ENCODE measurements at places on chromosomes 4 and X. TPM values are rescaled to one million over a fixed set of nuclear protein-coding genes. Genes with fewer than 3 reads are reported as not detected.

DNA sequence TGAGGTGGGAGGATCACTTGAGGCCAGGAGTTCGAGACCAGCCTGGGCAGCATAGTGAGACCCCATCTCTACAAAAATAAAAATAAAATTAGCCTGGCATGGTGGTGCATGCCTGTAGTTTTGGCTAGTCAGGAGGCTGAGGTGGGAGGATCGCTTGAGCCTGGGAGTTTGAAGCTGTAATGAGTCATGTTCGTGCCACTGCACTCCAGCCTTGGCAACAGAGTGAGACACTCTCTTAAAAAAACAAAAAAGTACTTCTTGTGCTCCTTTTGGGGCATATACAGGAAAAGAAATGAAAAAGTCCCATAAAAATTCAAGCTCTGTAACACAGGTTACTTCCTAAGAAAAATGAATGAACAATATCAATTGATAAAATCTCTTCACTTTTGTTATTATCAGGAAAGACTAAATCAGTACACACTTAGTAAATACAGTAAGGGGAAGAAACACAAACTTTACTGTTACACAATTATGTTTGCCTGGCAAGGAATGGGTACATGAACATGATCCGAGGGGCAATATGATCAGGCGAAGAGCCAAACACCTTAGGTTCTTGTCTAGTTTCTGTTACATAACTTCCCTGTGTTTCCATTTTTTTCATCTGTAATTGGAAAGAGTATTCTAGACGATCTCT, 46.9 kb downstream of the CCDC158 start:
- peak; percentile 44 for DNase-seq

- DNase-seq, result no peak
Measured at GRCh38 chrX:17431171-17431570, 56.2 kb downstream of the NHS start.

DNA sequence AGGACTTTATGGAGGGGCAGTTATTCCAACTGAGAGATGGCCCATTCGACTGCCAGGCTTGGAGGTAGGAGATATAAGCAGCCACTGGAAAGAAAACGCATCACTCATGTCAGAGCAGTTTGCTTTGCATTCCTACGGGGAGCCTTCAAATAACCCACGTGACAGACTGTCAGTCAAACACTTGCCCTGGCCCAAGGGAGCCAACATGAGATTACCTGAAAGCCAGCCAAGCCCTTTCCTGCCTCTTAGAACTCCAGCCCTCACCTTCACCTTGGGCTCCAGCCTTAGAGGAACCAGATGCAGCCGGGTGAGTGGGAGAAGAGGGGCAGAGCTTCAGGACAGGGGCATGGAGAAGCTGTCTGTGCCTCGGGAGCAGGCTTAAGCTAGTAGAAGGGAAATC, 95.3 kb upstream of the CXCL13 start:
- no peak for DNase-seq

- DNase-seq, result no peak
Measured at GRCh38 chr4:55035892-55036291, 89.5 kb downstream of the KDR start.

DNA sequence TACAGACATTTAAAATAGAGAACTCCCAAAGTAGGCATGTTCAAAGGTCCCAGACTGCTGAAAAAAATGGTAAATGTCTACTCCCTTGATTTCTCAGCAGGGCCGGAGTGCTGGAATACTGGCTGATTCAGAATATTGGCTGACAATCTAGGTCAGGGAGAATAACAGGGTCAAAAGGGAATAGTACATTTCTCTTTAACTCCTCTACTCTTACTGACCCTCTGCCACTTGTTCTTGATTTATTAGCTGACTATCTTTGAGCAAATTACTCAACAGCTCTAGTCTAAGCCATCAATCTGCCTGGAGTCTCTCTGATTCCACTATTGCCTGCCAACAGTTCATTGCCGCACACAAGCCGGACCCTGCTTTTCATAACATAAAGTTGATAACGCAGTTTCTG, 19.7 kb upstream of the NWD2 start:
- no peak for DNase-seq

GRCh38 chr4:123618606-123619005, 222.0 kb downstream of the SPRY1 start:
- DNase-seq, result no peak

DNA sequence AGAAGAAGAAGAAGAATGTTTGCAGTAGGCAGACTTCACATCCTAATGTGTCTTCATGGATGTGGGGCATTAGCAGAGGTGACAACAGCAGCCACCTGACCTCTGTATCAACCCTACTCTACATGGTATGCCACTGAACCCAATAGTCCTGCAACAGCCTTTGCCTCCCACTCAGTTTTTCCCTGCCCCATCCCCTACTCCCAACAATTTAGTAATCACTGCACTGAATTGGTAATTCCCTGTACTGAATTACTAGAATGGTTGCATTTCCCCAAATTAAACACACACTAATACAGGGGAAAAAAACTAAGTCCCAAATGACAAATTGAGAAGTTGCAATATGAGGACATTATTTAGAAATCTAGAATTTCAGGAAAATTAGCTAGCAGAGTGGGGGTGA, 31.4 kb upstream of the FAM241A start:
- DNase-seq, result no peak

GRCh38 chr4:105145903-105146275, 787 bp upstream of the TET2 start:
- peak; percentile 14 for DNase-seq

GRCh38 chr4:137531168-137531985, 917 bp downstream of the PCDH18 start:
- DNase-seq, result no peak

DNA sequence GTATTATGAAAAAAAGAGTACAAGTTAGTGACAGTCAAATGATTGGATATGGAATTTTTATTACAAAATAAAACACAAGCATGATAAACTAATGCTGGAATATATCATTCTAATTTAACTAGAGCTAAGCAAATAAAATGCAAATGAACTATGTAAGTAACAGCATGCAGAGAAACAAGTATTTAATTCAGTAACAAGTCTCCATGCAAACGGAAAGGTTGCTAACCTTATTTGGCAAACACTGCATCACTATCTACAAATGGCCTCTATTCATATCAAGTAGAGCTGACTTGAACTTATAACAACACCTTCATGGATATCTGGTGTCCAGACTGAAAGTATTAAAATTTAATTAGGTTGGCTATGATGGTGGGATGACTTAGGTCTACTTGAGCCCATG, 15.4 kb downstream of the PPM1K start:
- no peak for DNase-seq

GRCh38 chr4:100428051-100428450, 89.8 kb downstream of the EMCN start:
- peak; percentile 73 for DNase-seq

DNA sequence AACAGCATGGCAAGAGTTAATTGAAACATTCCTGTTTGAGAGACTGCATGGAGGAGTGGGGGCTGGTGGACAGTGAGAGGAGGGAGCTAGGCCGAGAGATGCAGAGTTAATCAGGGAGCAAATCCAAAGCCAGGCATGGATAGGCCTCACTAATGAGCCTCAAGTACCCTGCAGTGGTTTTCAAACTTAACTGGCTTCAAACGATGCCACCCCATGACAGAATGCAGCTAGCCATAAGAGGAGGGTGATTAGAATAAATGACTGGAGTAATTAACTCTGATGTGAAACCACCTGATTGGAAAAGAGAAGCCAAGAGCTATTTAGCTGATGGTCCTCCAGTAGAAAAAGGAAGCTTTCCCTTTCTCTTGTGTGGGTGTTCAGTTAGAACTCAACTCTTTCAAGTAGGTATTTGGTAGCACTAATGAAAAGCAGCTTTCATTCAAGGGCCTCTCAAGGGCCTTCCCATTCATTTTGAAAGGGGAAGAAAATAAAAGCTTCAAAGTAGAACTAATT, 215.4 kb upstream of the MAB21L2 start:
- no peak for DNase-seq

DNA sequence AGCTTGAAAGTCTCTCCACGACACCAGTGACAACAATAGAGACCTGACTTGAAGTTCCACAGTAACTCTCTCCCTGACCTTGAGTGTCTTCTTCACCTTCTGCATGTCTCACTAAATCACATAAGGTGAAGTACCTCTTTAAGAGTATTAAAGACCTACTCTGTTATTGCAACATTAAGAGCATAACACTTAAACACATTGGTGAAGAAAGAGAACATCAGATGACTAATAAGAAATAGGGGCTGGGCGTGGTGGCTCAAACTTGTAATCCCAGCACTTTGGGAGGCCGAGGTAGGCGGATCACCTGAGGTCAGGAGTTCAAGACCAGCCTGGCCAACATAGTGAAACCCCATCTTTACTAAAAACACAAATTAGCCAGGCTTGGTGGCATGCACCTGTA, 33.9 kb upstream of the MAPK10 start:
- no peak for DNase-seq

GRCh38 chr4:185265942-185266341, 56.5 kb downstream of the SNX25 start:
- DNase-seq, result no peak

DNA sequence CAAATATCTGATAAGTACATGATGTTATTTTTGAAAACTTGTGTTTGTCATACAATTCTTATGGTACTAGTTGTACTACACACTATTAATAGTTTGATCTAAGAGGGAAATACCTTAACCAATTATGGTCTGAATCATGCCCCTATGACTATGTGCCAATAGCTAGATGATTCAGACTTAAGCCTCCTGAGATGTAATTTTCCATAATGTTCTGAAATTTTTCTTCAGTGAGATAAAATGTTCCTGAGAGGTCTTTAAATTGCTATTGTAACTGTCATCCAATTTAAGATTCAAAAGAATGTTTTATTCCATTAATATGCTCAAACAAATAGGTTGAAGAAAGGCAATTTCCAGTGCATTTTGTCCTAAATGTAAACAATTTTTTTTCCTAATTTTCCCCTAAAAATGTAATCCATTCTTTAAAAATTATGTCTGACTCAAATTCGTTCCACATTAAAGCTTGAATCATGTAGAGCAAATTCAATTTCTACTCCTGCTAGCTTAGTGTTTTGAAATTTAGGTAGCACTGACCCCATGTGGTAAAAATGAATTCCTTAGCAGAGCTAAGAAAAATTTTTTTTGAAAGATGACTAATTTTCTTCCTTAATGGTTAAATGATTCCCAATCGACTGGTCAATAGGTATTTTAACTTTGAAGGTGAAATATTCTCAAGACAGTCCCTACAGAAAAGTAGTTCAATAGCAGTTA, 49.1 kb downstream of the APOOL start:
- DNase-seq, result no peak

DNA sequence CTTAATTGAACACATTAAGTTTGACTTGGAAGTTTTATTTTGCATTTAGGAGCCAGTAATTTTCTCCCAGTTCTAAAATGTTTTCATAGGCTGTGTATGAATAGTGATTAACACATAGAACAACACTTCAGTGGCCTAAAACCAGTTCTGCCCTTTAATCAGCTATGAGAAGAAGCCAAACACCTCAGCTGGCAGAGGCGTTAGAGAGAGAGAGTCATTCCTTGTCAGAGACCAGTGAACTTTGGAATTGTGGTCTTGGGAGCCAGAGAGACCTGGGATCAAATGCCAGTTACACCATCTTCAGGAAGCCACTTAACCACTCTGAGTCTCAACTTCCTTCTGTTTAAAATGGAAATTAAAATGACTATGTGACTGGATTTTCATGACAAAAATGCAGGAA, 39.3 kb upstream of the PRPS2 start:
- DNase-seq, result no peak

DNA sequence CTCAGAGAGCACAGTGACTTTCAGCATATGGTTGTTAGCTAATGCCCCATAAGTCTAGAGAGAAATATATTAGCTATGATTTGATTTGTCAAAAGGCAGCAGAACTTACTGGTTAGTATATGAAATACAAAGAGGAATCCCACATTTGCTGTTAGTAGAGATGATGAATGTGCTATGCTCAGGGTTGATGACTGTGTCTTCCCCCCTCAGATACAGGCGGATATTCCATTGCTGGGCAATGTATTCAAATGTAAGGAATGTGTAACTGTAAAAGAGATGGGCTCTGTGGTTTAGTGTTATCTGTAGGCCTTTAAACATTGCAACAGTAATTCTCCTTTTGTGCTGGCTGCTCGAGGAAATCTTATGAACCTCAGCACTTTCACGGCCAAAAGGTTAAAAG, 528.9 kb upstream of the ARX start:
- no peak for DNase-seq

GRCh38 chr4:4859799-4860599, 534 bp downstream of the MSX1 start:
- DNase-seq, result peak; percentile 3

GRCh38 chrX:49286581-49286980, 16.9 kb upstream of the GAGE10 start:
- no peak for DNase-seq

DNA sequence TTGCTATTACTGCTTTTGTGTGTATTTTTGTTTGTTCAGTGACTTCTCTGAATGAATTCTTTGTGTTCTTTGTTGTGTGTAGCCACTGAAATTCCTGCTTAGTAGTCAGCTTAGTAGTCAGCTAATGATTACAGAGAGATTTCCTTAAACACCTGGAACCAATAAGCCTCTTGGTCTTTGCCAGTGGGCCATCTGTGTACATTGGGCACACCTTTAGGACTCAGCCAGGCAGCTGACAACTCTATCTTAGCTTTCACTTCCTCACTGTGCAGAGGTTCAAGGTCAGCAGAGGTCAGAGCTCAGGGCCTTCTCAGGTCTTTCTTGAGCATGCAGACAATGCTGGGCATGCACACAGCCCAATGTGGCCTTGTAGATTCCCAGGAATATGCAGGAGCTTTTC, 59.3 kb downstream of the RWDD4 start:
- DNase-seq, result no peak

DNA sequence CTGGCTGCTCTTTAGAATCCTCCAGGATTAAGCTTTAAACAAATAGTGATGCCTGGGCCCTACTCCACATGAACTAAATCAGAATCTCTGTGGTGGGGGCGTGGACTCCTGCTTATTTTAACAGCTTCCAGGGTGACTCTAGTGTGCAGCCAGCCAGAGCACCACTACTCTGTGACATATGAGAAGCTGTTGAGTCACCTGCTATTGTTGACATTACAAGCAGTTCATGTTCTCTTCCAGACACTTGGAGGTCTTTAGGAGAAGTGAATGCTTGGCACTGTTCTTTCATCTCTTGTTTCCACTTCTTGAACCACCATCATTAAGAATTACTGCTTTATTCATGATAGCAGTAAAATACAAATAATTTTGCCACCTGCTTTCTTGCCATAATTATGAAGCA, 426 bp upstream of the C4orf51 start:
- DNase-seq, result peak; percentile 79

- DNase-seq, result peak; percentile 33
Measured at GRCh38 chrX:1592470-1593142, 1.2 kb downstream of the AKAP17A start.

GRCh38 chr4:1910643-1911042, 39.5 kb downstream of the NSD2 start:
- DNase-seq, result no peak

Gene NXF2B
- total RNA-seq, result not detected

Gene RBMXL3
- total RNA-seq, result not detected

Gene USP17L18
- not detected for total RNA-seq

Gene GPRASP2
- total RNA-seq, result 4.3 TPM

Gene LPAR4
- total RNA-seq, result not detected

Gene AFP
- total RNA-seq, result 0.22 TPM

Gene MTTP
- not detected for total RNA-seq

Gene SSX1
- not detected for total RNA-seq
